ENCODE measurements at places on chromosomes 13 and 19. TPM values are rescaled to one million over a fixed set of nuclear protein-coding genes. Genes with fewer than 3 reads are reported as not detected.

DNA sequence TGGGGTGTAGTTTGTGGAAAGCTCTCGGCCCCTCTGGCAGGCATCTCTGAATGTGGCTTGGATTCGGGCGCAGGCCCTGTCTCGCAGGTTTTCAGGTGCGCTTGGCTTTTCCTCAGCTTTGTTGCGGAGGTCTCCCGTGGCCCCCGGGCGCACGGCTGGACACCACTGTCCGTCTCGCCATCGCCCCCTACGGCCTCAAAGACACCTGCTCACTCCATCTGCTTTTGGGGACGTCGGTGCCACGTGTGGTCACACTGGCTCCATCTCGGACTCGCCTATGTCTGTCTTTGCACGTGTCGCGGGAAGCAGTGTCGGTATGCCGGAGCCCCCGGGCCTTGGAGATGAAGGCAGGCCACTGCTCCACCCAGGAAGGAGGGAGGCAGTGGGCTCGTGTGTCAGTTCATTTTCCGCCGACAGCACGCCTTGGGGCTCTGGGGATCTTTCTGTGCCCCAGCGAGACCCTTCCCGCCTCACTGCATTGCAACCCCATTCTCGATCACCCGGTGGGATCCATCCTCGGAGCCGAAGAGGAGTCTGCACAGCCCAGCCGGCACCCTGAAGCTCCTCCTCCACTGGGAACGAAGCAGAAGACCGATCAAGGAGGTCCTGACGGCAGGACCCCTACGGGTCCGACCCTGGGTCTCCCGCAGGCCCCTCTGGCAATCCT lies 42.1 kb downstream of the ZNF146 start:
- no peaks in the 10 kb centered on the region for H3K36me3 ChIP-seq
- H3K27me3 ChIP-seq, result no peaks in the 10 kb centered on the region
- H3K4me3 ChIP-seq, result peak overlapping the region; percentile 11
- H3K4me1 ChIP-seq, result no peaks in the 10 kb centered on the region

DNA sequence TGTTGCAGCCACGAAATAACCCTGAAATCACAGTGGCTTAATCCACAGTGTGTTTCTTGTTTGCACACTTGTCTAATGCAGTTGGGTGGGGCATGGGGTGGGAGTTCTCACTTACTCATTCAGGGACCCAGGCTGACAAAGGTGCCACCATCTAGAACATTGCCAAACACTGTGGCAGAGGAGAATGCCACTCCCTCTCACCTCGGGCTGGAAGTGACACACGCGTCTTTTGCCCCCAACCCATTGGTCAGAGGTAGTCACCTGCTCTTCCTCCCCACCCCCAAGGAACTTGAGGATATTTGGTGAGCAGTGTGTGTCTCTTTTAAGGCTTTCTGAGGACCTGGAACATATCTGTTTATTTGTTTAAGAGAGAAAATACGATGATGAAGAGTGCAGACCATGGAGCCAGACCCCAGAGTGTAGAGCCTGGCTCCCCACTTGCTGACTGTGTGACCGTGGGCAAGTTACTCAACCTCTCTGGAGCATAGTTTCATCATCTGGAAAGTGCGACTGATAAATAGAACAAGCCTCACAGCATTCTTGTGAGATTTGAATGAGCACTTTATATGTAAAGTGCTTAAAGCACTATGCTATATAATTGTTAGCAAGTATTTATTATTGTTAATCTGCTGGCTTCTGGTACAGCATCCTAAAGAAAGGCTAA lies 17.4 kb downstream of the GPR183 start:
- H3K4me1 ChIP-seq, result peaks cover 3% of the 10 kb centered on the region
- no peak overlapping the region for H3K27ac ChIP-seq
- H3K27me3 ChIP-seq, result no peaks in the 10 kb centered on the region
- no peak for DNase-seq
- H3K4me3 ChIP-seq, result no peak overlapping the region
- H3K36me3 ChIP-seq, result no peaks in the 10 kb centered on the region

Gene ZNF738
- total RNA-seq, result 4.4 TPM

- no peak overlapping the region for H3K27ac ChIP-seq
- H3K27me3 ChIP-seq, result peaks cover 22% of the 10 kb centered on the region
- no peaks in the 10 kb centered on the region for H3K4me1 ChIP-seq
- DNase-seq, result no peak
- no peaks in the 10 kb centered on the region for H3K36me3 ChIP-seq
Observed at GRCh38 chr13:113075711-113076110, 29.9 kb upstream of the F7 start.

DNA sequence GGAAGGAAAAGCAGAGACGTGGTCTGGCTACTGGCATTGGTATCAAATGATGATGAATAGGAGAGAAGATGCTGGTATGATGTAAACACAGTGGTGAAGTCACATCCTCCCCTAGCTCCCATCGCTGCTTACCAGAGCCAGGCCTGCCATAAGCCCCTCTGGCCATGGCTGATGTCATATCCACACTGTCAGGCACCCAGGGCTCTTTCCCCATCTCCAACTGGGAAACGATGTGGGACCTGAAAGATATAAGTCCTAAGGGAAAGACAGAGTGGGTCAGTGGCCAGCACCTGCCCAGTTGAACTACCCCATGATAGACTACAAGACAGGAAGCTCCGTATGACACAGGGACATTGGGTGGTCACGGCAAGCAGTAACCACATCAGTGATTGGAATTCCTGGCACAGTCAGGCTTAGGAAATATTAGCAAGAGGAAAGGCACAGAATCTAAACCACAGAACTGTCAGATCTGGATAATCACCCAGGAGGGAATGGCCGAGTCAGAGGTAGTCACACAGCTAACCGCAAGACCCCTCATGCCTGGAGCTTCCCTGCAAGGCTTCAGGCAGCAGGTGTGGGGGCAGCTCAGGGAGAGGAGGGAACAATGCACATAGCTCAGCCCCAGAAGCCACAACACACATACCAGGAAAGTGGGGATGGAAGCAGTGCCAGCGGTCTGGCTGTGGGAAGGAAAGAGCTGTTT lies 3.8 kb downstream of the ZNF792 start:
- no peaks in the 10 kb centered on the region for H3K27me3 ChIP-seq
- no peak overlapping the region for H3K27ac ChIP-seq
- H3K4me3 ChIP-seq, result no peak overlapping the region
- peaks cover 35% of the 10 kb centered on the region for H3K36me3 ChIP-seq
- peak; percentile 86 for DNase-seq

- no peak for DNase-seq
- no peak overlapping the region for H3K27ac ChIP-seq
- H3K4me3 ChIP-seq, result no peak overlapping the region
Observed at GRCh38 chr19:55315956-55316525, 9.1 kb downstream of the TMEM150B start.

Gene FCHO1
- 0.28 TPM for total RNA-seq

DNA sequence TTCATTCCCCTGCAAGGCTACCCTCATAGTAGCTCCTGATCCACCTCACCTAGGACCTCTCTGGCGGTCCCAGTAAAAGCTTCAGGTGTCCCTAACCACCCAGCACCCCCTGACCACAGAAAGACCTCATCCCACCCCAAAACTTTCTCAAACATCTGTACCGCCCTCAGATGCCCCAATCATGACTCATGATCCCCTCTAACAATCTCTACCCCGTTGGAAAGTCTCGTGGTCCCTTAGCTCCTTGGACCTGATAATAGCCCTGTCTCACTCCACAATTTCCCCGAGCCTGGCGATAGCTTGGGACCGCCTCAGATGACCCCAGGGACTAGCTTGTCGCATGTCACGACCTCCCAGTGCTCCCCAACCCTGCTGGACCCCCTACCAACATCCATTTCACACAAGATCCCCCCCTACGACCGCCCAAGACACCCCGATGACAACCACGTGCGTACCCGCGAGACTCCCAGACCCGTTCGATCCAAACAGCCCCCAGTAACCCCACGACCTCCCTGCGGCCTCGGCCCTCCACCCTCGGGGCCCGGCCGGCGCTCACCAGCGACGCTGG lies 450 bp downstream of the NDUFA11 start:
- H3K4me1 ChIP-seq, result peaks cover 4% of the 10 kb centered on the region
- peak overlapping the region; percentile 94 for H3K27ac ChIP-seq

Gene WIZ
- 1.1 TPM for total RNA-seq

DNA sequence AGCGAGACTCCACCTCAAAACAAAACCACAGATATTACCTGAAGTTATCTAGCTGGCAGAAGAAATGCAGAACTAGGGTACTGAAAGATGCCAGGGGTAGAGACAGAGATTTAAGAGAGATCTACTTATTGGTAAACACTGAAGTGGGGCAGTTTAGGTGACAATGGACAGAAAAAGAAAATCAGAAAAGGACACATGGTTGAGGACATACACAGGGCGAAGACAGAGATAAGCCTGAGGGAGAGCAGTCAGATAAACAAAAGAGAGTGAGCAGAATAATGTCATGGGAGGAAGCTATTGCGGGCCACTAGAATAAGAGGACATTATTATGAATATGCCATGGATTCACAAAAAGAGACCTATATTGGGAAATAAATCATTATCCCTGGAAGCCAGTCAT lies 3.3 kb downstream of the NEK5 start:
- H3K27me3 ChIP-seq, result peaks cover 2% of the 10 kb centered on the region
- no peaks in the 10 kb centered on the region for H3K4me1 ChIP-seq
- DNase-seq, result no peak
- H3K4me3 ChIP-seq, result no peak overlapping the region
- H3K36me3 ChIP-seq, result no peaks in the 10 kb centered on the region

Gene KASH5
- total RNA-seq, result not detected

DNA sequence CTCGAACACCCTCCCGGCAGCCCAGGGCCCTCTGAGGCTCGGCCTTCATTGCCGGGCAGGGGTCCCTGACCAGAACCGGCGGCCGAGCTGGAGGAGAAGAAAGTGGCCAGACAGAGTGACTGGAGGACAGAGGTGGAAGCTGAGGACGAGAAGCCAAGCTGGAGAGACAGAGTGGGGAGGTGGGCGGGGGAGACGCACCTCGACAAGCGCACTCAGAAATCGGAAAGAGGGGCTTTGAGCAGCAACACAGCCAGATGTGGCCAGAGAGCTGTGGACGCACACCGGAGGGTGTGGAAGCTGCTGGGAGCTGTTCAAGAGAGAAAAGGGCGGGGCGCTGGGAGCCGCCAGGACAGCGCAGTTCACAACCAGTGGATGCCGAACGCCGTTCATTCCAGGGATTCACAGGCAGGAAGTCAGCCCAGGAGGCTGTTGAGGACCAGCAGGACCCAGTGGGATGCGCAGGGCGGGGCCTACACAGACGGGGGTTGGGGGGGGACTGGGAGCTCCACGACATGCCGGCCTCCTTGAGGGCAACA lies 28.2 kb upstream of the C13orf46 start:
- H3K4me1 ChIP-seq, result peaks cover 7% of the 10 kb centered on the region
- DNase-seq, result no peak
- no peaks in the 10 kb centered on the region for H3K27me3 ChIP-seq
- peaks cover 59% of the 10 kb centered on the region for H3K36me3 ChIP-seq
- no peak overlapping the region for H3K27ac ChIP-seq
- no peak overlapping the region for H3K4me3 ChIP-seq

DNA sequence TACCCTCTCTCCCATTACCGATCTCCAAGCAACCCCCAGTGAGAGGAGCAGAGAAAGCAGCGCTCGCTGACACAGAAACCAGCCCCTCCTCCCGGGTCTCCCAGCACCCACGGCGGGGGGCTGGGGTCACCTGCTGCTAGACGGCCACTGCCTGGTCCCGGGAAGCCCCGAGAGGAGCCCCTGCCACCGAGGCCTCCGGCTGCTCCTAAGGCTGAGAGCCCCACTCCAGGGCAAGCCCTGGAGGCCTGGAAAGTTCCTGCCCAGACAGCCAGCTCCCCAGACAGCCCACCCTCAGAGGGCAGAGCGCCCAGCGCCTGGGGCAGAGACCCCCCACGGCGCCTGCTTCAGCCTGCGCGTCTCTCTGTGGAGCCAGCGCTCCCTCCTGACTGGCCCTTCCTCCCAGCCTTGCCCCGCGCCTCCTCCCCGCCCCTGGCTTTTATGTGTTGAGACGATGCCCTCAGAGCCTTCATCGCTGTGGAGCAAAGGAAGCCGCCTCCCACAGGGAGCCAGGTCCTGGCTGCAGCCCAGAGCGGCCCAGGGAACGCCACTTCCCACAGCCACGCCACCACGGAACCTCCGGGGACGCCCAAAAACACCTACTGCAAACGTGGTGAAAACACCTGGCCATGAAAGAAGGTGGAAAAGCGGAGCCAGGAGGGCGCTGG lies 51.1 kb downstream of the MLLT1 start:
- no peaks in the 10 kb centered on the region for H3K27me3 ChIP-seq
- no peak for DNase-seq
- no peak overlapping the region for H3K27ac ChIP-seq
- peaks cover 16% of the 10 kb centered on the region for H3K4me1 ChIP-seq
- no peak overlapping the region for H3K4me3 ChIP-seq
- H3K36me3 ChIP-seq, result peaks cover 39% of the 10 kb centered on the region

Gene GIPC3
- total RNA-seq, result under 0.01 TPM

DNA sequence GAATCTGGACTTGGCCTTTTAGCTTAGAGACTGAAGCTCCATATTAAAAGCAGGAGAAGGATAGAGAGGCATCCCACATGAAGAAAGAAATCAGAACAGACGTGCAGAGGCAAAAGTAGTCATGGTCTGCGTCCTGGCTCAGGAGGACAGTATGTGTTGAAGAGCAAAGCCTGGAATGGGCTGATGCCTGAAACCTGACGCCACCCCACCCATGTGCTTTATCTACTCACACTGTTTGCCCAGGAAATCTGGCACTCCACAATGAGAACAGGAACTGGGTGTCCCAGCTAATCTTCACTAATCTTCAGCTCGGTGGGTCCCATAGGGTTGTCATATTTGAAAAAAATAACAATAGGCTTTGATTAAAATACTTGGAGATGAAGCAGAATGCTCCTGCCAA lies 549.0 kb upstream of the GPC6 start:
- no peak for DNase-seq
- no peaks in the 10 kb centered on the region for H3K4me1 ChIP-seq
- no peak overlapping the region for H3K4me3 ChIP-seq
- H3K27ac ChIP-seq, result no peak overlapping the region
- no peaks in the 10 kb centered on the region for H3K27me3 ChIP-seq

- peaks cover 3% of the 10 kb centered on the region for H3K4me1 ChIP-seq
- no peak overlapping the region for H3K27ac ChIP-seq
- no peak overlapping the region for H3K4me3 ChIP-seq
- H3K36me3 ChIP-seq, result no peaks in the 10 kb centered on the region
- no peak for DNase-seq
Observed at GRCh38 chr13:43401361-43401760, 378.0 kb downstream of the DNAJC15 start.

Gene ZNF541
- not detected for total RNA-seq

GRCh38 chr19:22619371-22619770 lies 14.8 kb upstream of the ZNF492 start:
- H3K4me3 ChIP-seq, result no peak overlapping the region
- H3K27me3 ChIP-seq, result no peaks in the 10 kb centered on the region
- no peak for DNase-seq

GRCh38 chr19:55838251-55838650 lies 1.9 kb downstream of the NLRP4 start:
- no peaks in the 10 kb centered on the region for H3K36me3 ChIP-seq
- no peaks in the 10 kb centered on the region for H3K4me1 ChIP-seq
- no peak for DNase-seq

GRCh38 chr13:27359199-27359821 lies 65.1 kb upstream of the GTF3A start:
- peaks cover 4% of the 10 kb centered on the region for H3K27me3 ChIP-seq
- no peak overlapping the region for H3K27ac ChIP-seq
- no peak overlapping the region for H3K4me3 ChIP-seq
- H3K4me1 ChIP-seq, result peaks cover 10% of the 10 kb centered on the region
